ENCODE measurements at places on chromosomes 2 and 18. TPM values are rescaled to one million over a fixed set of nuclear protein-coding genes. Genes with fewer than 3 reads are reported as not detected.

GRCh38 chr2:197931661-197932312, 127.4 kb downstream of the PLCL1 start:
- no peak overlapping the region for H3K4me3 ChIP-seq
- no peaks in the 10 kb centered on the region for H3K36me3 ChIP-seq
- DNase-seq: no peak
- H3K4me1 ChIP-seq: no peaks in the 10 kb centered on the region
- no peaks in the 10 kb centered on the region for H3K27me3 ChIP-seq

- no peak for DNase-seq
- no peak overlapping the region for H3K27ac ChIP-seq
- H3K36me3 ChIP-seq: no peaks in the 10 kb centered on the region
- peaks cover 13% of the 10 kb centered on the region for H3K27me3 ChIP-seq
- H3K4me3 ChIP-seq: no peak overlapping the region
- peaks cover 7% of the 10 kb centered on the region for H3K4me1 ChIP-seq
Observed at GRCh38 chr2:71224457-71224856, 2.4 kb downstream of the PAIP2B start.

The MYCN gene
- total RNA-seq: 2.6 TPM

The CRYBA2 gene
- total RNA-seq: not detected

All from astrocyte (in vitro differentiated cells and primary cell).